CD4-positive, CD25-positive, alpha-beta regulatory T cell (primary cell): ENCODE measurements at places on chromosomes 1 and 21.

DNA sequence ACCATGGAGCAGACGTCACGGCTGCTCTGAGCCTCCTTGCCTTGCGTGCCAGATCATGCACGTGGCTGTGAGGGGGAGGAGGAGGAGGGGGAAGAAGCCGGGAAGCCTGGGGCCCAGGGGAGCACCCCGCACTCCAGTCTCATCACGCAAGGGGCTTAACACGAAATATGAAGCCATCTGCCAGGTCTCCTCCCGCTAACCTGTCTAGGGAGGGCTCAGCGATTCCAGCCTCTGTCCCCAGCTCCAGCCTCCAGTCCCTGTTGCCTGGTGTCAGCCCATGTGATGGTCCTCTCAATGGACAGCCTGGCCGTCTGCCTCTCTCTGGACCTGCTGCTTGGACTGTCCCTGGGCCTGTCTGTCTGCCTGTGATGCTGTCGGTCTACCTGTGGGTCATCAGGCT is 22.5 kb upstream of the C1QA start:
- DNase-seq = no peak

DNA sequence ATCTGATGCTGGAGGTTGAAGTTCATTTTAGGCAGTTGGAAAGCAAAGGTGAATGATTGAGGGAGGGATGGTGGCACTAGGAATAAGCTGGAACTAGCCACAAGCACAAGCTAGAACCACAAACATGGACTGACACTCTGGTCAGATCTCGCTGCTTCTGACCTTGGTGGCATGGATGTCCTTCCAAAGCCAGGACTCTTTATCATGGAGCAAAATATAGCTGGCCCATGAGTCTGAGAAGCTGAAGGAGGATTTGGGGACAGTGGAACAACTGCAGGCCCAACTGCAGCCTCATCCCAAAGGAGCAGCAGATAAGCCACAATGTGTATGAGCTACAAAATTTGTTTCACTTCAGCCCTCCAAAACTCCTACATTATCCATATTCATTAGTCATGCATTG is 35.5 kb downstream of the SRSF11 start:
- DNase-seq = no peak

DNA sequence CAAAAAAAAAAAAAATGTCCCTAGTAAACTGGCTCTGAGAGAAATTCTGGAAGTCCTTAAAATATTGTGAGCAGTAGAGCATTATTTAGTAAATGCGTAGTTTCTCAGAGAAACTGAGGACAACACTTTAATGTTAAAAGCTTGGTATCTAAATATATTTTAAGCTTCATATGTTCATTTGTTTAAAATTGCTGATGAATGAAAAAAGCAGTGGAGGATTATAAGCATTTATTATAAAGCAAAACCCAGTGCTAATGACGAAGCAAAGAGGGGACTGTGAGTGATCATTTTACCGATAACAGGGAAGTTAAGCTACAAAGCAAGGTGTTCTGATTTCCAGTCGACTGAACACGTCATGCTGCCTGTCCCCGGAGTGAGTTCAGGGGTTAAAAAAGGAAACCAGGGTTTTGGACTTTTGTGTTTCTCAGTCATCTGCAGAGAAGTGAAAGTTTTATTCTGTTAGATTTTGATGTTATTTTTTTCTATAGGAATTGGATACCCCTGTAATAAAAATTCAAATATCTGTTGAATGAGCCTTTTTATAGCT is 64.5 kb upstream of the SCCPDH start:
- DNase-seq = no peak

- no peak for DNase-seq
Observed at GRCh38 chr1:174777262-174777661, 222.5 kb upstream of the CACYBP start.

DNA sequence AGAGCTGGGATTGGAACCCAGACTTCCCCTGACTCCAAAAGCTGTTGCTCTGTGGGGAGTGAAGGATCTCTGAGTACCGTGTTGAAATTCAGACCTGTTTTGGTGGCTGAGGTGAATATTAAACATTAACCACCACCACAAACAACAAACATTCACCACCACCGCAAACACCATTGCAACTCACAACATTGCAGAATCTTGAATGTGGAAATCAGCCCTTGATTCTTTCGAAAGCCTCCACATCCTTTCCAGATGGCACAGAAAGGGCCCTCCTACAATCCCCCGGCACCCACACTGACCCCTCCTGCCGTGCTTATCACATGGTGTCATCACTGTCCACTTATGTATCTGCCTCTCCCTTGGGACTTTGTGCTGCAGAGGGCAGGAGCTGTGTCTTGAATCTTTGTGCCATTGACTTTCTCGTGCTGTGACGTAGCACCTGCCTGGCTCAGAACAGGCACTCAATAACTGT is 1.4 kb downstream of the CDA start:
- no peak for DNase-seq

- no peak for DNase-seq
Observed at GRCh38 chr1:217482356-217483102, 148.4 kb downstream of the GPATCH2 start.

- DNase-seq = no peak
Observed at GRCh38 chr1:71001624-71002023, 46.0 kb downstream of the PTGER3 start.

DNA sequence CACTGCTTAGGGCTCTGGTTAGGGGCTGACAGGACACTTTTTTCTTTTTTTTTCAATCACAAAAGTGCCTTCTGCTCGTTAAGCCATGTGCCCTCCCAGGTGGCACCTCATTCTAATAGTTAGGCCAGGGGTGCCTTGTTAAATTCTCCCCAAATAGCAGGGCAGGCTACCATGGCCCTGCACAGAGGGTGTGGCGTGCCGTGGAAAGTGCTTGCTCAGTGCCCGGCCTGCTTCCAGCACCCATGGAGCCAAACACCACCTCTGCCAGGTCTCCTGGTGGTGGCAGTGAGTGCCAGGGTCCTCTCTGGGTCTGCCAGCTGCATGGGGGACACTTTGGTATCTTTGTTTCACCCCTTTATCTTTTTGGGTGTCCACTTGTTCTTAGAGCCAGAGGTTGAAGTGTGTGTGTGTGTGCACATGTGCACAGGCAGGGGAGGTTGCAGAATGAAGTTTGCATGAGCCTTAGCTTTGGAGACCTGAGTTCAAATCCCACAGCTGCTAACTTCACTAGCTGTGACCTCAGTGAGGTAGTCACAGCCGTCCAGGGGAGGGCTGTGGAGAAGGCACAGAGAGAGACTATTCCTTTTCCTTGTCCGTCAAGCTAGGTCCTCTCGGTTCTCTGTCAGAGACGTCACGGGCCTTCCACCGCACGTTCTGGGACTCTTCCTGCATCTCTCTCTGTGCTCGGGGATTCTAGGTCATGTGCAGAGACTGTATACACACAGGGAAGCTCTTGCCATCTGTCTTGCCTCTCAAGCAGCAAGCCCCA is 39.9 kb upstream of the CSF3R start:
- DNase-seq = no peak

- no peak for DNase-seq
Observed at GRCh38 chr21:37233551-37234146, 33.5 kb downstream of the VPS26C start.

DNA sequence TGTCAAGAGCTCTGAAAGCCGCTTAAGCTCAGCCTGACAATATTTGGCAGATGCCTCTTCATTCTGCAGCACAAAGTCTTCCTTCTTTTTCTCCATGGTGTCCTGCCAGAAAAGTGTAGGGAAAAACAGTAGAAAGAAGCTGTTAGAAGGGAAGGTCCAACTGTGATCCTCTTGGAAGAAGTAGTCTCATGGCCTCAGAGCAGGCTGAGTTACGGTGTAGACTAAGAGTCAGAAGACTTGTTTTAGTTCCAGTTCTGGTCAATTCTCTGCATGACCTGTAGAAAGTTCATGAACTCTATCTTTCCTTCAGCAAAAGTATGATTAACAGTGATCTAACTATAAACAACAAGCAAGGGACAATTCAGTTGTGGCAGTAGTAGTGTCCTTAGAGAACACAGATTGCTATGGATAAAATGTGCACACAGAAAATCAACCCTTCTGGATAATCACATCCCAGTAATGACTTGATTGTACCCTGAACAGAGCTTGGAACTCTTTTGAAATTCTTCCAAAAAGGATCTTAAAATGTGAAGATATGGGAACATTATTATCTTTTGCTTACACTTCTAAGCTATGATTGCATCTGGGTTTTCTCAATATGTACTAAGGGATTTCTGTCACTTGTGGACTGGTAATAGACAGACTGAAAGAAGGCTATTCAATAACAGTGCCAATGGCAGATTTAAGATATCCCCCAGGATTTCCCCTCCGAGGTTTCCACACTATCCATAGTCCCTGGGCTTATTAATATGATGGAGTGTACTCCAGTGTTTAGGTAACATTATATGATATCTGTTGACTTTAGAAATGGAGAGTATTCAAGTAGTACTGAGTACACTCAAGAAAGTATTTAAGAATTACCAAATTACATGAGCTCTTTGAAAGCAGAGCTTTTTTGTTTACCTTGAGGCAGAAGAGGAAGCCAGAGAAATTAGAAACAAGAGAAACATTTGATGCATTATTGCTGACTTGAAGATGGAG is 22.1 kb upstream of the GBP2 start:
- DNase-seq = no peak

DNA sequence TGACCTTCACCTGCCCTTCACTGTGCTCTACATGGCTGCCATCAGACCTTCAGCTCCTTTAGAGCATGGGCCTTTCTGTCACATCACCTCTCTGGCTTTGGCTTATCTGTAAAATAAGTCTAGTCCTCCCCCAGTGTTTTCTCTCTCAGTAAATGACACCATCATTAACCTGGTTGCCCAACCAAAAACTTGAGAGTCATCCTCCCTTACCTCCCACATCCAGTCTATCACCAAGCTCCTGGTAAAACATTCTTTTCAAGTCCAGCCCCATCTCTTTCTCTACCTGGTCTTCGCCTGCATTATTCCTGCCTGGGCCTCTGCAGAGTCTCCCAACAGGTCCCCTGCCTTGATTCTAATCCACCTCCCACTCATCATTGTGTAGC is 13.1 kb downstream of the SLC26A9 start:
- no peak for DNase-seq

DNA sequence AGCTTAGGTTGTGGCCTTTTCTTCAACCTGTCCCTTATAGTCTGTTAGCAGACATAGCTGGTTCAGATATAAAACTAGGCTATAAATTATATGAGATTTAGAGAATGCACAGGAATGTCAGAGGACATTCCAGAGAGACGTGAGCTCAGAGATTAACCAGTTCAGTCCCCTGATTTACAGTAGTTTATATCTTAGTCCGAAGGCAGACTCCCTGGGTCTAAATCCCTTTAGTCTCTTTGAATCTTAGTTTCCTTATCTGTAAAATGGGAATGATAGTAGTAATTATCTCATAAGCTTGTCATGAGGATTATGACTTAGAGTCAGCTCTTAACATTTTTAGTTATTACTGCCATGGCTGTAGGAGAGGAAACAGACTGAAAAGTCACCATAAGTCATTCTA is 45.5 kb upstream of the PLXNA2 start:
- no peak for DNase-seq

DNA sequence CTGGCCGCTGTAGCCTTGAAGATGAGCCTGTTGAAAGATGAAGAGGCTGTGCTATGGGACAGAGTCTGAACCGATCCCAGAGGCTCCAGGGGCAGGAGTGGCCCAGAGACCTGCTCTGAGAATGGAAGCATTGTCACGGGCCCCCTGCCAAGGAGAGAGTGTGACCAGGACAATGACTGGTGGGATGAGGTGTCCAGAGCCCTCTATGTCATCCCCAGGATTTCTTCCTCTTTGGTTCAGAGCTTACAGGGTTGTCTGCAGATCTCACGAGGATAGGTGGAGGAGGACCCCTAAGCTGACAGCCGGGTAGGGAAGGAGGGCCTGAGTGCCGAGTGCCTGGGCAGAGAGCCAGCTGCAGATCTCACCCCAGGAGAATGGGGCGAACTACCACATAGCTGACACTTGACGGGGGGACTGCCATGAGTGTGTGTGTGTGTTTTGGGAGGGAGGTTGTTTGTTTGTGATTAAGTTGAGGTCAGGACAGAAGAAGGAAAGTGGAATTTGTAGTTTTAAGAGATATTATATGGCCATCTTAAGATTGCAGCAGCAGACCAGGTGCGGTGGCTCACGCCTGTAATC is 25.4 kb downstream of the PIK3CD start:
- no peak for DNase-seq

DNA sequence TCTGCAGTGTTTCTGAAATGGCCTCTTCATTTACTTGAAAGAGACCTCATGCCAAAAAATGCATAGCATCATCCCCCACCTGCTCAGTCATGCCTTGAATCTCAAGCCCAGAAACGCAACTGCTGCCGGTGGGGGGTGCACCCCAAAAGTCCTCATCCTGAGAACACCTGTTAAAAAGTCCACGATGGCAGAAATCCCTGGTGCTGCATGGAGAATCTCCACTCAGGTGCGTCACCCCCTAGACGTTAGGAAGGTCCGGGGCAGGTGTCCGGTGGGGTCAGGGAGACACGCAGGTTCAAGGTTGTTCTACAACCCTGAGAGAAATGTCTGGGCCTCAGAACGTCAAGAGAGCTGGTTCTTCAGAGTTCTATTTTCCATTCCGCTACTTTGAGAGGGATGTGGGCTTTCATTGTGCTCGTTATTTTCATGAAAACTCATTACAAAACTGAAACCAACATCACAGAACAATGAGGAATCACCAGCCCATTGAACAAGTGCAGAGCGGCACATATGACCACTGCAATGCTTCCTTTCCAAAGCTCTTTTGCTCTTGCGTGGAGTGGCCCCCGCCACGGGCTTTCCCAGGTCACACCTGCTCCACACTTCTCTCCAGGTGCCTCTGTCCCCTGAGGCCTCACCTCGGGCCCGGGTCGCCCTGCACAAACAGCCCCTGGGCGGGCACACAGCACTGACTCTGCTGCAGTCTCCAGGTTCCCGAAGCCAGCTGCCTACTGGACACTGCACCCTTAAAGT is 201.9 kb downstream of the TOMM20 start:
- no peak for DNase-seq

DNA sequence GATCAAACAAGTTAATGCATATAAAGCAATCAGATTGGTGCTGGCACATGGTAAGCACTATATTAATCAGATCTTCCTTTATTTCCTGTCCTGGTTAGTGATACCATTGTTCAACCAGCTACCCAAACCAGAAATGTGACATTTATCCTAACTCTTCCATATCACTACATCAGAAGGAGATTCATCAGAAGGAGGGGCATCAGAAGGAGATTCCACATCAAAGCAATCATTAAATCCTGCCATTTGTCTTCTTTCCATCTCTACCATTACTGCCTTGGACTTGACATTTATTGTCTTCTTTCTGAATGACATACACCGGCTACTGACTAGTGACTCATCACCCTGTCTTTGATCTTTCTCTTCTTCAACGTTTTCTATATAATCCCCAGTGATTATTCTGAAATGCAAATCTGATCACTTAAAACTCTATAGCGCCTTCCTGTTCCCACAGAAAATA is 75.0 kb downstream of the DNM3 start:
- DNase-seq = no peak

GRCh38 chr21:23694390-23694789 is 1912.9 kb downstream of the MRPL39 start:
- no peak for DNase-seq

- DNase-seq = no peak
Observed at GRCh38 chr1:228333739-228334115, 72.9 kb downstream of the TRIM11 start.

GRCh38 chr1:106925750-106926149 is 130.7 kb upstream of the PRMT6 start:
- no peak for DNase-seq

GRCh38 chr1:114117654-114118053 is 36.0 kb downstream of the SYT6 start:
- no peak for DNase-seq

- no peak for DNase-seq
Observed at GRCh38 chr1:190754666-190755065, 277.0 kb upstream of the BRINP3 start.
